ENCODE measurements at places on chromosomes 5 and 9.

DNA sequence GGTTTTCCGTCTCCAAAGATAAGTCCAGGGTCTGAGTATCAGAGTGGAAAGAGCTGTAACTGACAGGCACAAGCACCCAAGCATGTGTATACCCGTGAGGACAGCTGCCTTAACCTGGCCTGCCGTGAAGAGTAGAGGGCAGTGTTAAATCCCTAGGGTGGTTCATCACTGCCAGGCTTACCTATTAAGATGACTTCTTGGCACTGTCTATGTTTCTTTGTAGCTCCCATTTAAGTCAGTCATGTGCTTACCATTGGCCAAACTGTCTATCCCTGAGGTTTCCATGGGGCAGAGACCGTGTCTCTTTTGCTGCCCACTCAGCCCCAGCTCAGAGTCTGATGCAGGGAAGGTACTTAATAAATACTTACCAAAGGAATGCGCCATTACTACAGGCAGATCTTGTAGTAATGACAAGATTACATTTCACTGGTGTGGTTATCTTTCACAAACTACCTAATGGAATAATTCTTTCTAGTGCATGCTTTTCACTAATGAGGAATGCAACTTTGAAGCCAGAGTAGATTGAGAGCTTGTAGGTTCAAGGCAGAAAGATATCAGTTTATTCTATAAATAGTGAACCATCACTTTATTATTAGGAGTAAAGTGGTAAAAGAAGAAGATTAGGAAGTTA is 64.2 kb downstream of the SNX24 start:
- no peak for DNase-seq

- no peak for DNase-seq
Measured at GRCh38 chr5:24381861-24382489, 262.8 kb downstream of the CDH10 start.

- no peak for DNase-seq
Measured at GRCh38 chr9:132099741-132100407, 20.2 kb upstream of the MED27 start.

GRCh38 chr9:134929193-134930158 is 11.8 kb upstream of the FCN1 start:
- DNase-seq, result no peak

DNA sequence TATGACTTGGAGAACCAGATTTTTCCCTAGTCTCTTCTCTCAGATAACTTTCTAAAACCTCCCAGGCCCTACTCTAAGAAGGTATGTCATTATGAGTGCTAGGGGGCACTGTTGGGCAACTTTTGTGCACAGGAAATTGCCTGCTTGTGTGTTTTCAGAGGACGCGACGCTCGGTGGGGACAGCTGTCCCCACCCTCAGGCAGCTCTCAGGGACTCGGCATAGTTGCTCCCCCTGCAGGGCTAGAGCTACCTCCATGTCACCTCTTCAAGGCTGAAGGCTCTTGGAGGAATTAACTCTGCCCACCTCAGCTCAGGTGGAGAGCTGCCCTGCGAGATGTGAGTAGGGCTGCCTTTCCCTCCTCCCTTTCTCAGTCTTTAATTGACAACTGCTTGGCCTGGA is 10.2 kb upstream of the TIFAB start:
- DNase-seq, result peak; percentile 82

- no peak for DNase-seq
Measured at GRCh38 chr9:36964791-36965190, 69.3 kb downstream of the PAX5 start.
